NCI-H446 (cell line): ENCODE measurements at places on chromosomes 1 and 21.

DNA sequence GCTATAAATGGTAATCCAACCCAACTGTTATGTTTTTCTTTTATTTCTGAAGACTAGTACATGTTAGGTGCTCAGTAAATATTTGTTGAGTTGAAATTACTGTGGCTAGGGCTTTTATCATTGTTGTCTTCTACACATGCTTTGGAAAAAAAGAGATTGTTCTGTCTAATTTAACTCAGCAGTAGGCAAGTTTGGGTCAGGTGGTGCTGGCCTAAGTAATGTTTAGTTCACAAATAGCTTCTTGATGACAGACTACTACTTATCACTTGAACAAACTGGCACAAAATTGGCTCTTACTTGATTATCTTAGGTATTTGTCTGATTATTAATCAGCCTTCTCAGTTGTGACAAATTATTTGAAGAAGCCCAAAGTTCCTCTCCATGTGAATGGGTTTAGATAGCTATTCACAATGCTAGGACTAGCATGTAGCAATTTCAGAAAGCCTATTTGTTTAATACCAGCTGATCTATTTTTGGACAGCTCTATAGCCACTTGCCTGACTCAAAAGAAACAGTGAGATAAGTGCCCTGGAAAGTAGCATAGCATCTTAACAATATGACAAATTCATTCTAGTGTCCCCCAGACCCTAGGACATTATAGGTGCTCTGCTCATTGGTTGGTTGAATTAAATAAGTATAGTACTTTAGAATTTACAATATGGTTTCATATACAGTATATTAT, 32.6 kb downstream of the TMEM200B start:
- DNase-seq, result no peak

DNA sequence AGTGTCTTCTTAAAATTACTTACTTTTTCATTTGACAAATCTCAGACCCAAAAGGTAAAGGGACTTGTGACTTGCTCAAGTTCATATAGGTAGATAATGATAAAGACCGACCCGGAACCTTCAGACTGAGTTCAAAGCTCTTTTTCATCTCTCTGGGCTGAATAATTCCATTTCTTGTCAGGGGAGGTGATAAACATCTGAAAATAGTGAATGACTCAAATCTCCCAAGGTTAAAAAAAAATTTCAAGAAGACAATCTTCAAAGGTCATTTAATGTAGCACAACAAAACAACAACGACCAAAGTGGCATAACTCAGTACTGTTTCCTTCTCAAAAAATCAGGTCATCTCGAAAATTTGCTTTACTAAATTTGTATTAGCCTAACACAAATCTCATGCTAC, 20.6 kb downstream of the LUZP1 start:
- no peak for DNase-seq

- no peak for DNase-seq
These were observed 741.4 kb downstream of the KCNT2 start for GRCh38 chr1:195866781-195867222.

- no peak for DNase-seq
These were observed 11.9 kb upstream of the COL18A1 start for GRCh38 chr21:45393021-45393420.

GRCh38 chr1:183135336-183135735, 50.7 kb upstream of the LAMC2 start:
- DNase-seq, result no peak

- no peak for DNase-seq
These were observed 40.3 kb downstream of the XPR1 start for GRCh38 chr1:180672105-180672504.

DNA sequence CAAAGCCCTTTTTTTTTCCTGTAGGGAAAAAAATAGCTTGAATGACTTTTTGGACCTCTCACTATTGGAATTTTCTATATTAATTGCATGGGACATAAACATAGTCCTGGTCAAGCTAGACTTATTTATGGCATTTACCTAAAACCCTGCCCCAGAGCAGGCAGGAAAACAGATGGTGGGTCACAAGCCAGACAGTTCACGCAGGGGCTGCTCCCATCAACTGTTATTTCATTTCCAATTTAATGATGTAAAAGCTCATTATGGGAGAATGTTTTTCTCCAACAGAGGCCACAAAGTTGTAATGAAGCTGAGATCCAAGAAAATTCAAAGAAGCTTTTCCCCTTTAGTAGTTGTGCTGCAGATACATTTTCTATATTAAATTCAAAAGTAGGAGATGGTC, 99.2 kb downstream of the SGIP1 start:
- no peak for DNase-seq

DNA sequence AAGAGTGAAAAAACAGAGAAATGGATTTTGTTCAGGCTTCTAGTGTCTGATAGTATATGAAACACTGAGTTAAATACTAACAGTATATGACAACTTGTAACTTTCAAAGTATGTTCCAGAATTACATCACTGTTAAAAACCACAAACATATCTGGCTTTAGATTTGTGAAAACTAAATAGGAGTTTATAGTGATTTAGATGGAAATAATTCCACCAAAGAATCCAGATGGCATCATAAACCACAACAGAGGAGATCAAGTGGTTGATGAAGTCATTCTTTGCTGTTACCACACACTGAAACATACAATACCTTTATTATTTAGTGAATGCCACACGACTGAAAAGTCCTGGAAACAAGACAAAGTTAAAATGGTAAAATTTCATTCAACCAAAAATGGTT, 37.2 kb downstream of the ALG14 start:
- DNase-seq, result no peak

DNA sequence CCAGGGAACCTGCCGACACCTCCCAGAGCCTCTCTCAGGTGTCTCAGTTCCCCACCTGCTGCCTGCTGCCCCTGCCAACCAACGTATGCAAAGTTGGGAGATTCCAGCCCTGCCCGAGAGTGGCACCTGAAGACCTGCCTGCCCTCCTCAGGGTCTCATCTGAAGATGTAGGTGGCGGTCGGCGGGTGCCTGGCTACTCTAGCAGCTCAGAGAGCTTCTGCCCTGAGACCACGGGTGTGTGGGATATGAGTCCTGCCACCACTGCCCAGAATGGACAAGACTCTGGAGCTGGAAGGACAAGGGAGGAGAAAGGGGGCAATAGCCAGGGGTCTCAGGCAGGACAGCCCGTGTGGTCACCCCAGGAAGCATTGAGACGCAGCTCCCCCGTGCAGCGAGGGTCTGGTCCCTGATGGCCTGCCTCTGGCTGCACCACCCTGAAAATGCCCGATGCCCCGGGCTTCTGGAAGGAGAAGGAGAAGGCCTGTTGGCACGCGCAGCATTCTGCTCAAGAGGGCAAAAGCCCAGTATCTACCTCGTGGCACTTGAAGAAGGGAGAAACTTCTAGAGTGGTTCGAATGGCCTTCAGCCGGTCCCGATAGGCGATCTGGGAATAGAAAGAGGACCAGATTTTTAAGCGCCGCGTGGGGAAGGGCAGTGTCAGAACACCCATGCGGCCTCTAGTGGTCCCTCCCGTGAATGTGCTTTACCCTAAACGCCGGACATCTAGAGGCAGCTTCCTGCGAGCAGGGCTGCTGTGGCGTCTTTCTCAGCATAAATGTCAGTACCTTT, 88.8 kb downstream of the STUM start:
- no peak for DNase-seq

- no peak for DNase-seq
These were observed 51.3 kb upstream of the RUNX1 start for GRCh38 chr21:35100349-35100811.

DNA sequence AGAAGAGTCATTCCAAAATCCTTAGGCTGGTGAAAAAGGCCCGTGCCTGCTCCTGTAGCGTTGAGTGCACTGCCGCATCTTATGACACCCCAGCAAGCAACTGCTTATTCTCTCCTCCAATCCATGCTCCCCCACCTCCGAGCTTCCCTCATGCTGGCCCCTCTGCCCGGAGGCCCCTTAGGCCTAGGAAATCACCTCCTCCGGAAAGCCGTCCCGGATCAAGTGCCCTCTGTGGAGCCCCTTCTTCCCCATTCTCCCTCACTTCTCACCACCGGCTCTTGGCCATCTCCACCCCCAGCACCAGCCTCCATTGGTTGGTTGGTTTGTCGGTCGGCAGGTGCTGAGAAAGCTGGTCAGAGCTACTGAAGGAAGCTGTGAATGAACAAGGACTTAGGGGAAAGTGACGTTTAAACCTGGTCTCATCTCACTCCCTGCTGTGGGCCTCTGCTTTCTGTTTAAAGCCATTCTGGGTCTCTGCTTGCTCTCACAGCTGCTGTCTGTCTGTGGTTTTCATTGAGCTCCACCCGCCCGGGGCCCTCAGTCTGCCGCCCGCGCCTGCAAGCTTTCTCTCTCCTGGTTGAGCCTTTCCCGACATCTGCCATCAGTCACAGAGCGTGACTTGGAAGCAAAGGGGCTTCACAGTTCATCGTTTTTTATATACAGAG, 122.2 kb downstream of the KCNN3 start:
- no peak for DNase-seq

DNA sequence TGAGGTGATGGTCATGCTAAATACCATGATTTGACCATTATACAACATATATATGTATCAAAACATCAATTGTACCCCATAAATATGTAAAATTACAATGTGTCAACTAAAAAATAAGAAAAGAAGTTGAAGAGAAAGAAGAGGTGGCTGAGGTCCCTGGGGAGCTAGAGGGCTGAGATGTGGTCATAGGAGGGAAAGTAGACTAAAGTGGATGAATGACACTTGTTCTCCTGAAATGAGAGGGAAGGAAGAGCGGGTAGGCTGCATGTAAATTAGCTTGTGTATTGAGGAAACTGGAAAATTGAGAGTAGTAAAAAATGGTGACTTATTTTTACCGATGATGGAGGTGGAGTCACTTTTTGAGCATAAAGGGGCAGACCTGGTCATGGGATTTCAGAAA, 117.0 kb downstream of the ST6GALNAC3 start:
- DNase-seq, result no peak

DNA sequence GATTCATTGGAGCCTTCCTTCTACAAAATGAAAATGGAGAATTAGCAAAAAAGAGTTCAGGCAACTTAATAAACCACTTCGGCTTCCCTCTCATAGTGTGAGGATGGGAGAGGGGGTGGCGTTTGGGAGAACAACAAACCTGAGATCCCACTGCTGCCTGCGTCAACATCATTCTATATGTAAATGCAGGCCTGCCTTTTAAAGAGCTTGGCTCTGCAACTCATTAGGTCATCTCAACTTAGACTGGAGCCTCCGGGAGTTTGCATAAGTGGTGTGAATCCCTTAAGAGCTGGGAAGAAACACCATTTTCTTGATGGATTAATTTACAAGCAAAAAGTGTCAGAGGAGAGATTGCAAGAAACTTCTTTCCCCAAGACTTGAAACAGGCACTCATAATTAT, 127.6 kb upstream of the DAB1 start:
- DNase-seq, result no peak

DNA sequence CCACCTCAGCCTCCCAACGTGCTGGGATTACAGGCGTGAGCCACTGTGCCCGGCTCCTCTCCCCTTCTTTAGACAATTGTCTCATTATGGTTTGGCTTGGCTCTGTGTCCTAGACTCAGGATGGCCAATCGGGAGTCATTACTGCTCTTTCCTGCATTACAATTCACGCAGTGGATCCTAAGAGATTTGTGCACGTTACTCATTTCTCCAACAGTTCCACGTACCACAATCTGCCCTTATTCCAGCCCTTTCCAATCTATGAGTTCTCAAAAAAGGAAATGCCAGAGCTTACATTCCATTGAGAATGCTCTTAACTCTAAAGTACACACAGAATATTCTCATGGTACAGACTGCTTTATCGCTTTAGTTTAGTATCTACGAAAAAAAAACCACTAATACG, 357.0 kb downstream of the GPATCH2 start:
- no peak for DNase-seq

DNA sequence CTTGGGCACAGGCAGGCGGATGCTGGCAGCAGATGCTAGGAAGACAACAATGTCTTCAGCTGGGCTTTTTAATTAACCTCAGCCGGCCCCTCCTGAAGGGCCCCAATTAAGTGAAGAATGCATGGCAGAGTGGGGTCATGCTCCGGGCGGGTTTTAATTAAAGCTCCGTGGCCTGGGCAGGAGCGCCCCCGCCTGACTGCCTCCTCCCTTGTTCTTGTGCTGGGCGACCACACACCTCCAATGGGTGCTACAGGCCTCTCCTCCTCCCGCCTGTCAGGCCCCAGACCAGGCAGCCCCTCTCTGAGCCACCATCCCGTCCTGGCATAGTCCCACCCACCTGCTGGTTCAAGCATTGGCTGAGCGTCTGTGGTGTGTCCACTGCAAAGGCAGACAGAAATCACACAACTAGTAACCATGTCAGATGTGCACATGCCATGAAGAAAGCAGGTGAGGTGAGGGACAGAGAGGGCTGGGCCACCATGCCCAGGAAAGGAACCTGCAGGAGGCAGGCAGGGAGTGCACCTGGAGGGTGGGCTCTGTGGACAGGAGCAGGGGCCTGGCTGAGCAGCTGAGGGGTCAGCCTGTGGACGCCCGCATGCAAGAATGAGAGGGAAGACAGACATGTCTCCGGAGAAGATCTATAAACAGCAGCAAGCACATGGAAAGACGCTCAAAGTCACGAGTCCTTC, 8.5 kb upstream of the ARF1 start:
- DNase-seq, result no peak

GRCh38 chr1:155018617-155019348, 14.8 kb downstream of the DCST2 start:
- DNase-seq, result no peak

DNA sequence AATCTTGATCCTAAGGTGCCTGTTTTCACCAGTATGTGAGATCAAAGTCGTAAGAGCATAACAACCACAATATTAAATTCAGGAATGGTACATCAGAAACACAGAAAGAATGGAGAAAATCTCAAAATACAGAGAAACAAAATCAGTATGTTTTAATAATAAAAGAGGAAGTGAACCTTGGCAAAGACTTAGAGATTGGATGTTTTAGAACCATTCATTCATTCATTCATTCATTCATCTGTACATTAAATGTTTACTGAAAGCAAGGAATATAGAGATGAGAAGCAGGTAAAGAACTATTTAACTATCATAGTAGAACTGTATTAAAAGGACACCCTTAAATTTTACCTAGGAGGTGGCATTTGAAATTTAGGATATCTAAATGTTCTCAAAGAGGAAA, 55.7 kb downstream of the EDEM3 start:
- DNase-seq, result no peak

DNA sequence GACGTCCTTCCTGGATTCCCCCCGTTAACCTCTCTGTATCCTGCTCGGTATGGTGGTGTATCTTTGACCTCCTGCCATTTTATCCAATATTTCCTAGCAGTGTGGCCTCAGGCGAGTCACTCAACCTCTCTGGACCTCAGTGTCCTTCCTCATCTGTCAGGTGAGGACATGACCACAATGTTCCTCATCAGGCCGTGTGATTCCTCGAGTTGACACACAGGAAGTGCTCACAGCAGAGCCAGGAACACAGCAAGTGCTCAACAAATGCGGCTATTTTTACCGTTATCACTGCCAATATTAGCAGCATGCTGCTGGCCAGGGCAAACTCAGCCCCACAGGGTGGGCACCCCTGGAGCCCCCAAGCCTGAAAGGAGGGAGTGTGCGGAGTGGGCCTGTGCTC, 450.2 kb downstream of the KIF26B start:
- DNase-seq, result no peak

- DNase-seq, result no peak
These were observed 49.1 kb downstream of the TRABD2B start for GRCh38 chr1:47948126-47948525.

GRCh38 chr1:2150801-2151200, 43.8 kb downstream of the FAAP20 start:
- no peak for DNase-seq

- DNase-seq, result no peak
These were observed 92.4 kb downstream of the RUNX1 start for GRCh38 chr21:34956416-34957316.
